ENCODE measurements at places on chromosomes 5 and 9. TPM values are rescaled to one million over a fixed set of nuclear protein-coding genes. Genes with fewer than 3 reads are reported as not detected.

FBXL7 gene
- polyA plus RNA-seq = 40.9 TPM

DNA sequence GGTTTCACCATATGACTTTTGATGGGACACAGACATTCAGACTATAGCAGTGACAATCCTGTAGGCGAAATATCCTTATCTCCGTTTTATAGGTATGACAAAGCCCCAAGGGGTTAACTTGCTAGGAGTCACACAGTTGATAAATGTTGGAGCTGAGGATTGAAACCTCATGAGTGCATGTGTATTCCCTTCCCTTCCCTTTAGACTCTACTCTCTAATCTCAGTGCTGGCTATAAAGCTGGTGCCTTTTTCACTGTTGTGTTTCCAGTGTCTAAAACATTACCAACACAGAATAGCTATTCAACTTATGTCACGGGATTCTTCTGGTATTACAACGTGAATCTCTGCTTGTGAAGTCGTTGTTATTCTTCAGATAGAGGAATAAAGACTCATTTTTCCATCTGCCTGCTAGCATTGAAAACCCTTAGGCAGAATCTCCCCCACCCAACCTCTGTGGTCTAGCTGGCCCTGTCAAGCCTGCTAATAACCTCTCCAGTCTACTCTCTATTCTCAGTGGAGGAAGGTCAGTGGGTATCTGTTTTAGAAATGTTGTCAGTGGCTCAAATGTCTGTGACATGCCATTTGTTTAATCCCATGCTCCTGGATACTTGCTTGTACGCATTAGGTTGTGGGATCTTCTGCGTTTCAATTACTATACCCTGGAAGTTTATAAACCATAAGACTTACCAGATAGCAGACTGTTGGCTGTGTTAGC lies 121.2 kb downstream of the TLE4 start:
- no peak for DNase-seq

DNA sequence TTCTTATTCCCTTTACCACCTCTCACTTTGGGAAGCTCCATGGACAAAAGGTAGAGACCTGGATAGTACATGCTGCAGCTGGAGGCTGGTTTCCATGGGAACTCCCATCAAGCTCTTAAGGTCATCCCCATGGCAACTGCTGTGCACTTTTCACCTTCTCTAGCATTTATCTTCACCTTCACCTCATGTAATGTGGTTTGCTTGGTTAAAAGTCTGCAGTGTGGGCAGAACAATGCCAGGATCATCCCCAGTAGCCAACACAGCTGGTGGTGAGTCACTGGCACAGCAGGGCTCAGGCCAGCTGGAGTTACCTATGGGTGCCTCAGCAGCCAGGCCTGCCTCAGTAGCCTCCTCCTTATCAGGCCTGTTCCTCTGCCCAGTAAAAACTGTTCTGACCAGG lies 210.5 kb downstream of the GRIA1 start:
- DNase-seq = no peak

PMPCA gene
- polyA plus RNA-seq = 39.6 TPM

GRCh38 chr9:36190388-36191289 lies at the start of gene CLTA:
Gene CLTA (plus strand): TSS chr9:36190921. CDS start chr9:36191057, 136 bp downstream.
- DNase-seq = peak; percentile 93

GRCh38 chr9:138068601-138069035 lies 191.0 kb downstream of the CACNA1B start:
- DNase-seq = no peak

All from ovary (tissue), 10 donors.